ENCODE measurements at places on chromosomes 3 and 15. TPM values are rescaled to one million over a fixed set of nuclear protein-coding genes. Genes with fewer than 3 reads are reported as not detected.

DNA sequence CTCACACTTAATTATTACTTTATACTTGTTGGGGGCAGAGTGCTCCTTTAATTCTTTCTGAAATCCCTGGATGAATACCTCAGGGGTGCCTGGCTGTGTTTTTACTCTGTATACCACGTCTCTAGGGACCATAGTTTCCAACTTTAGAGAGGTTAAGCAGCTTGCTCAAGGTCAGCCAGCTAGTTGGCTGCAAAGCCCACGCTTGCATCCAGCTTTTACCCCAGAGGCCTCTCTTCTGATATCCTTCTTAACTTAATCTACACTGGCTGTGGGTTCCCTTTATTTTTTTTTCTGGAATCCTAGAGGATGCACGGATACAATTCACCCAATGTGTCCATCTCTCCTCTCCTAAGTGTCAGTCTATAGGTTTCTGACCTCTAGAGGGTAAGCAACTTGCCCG is 1.4 kb downstream of the PDZRN3 start:
- peaks cover 10% of the 10 kb centered on the region for H3K4me1 ChIP-seq
- H3K27ac ChIP-seq = no peak overlapping the region
- DNase-seq = no peak
- no peaks in the 10 kb centered on the region for H3K27me3 ChIP-seq

GRCh38 chr3:52856666-52857065 is 21.8 kb upstream of the MUSTN1 start:
- no peak for DNase-seq
- H3K27ac ChIP-seq = no peak overlapping the region
- H3K4me1 ChIP-seq = no peaks in the 10 kb centered on the region

- no peaks in the 10 kb centered on the region for H3K27me3 ChIP-seq
- no peak for DNase-seq
- H3K4me1 ChIP-seq = no peaks in the 10 kb centered on the region
- H3K36me3 ChIP-seq = no peaks in the 10 kb centered on the region
- H3K4me3 ChIP-seq = no peak overlapping the region
- H3K27ac ChIP-seq = no peak overlapping the region
These were observed 941.4 kb downstream of the PLOD2 start for GRCh38 chr3:145219355-145220235.

DNA sequence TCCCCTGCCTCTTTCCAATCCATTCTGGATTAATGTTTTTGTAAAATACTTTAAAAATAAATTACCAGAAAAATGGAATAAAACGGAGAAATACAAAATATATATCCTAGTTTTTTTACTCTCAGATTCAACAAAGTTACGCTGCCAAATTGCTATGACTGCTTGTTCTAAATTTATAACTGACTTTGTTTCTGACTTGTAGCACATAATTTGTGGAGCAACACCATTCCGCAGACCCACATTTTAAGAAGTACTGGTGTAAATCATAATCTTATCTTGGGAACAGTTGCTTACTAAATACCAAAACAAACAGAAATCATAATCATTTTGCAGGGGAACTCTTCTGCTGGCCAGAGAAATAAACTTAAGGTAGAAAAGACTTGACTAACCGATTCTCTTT is 339.4 kb upstream of the CBLB start:
- no peaks in the 10 kb centered on the region for H3K27me3 ChIP-seq
- DNase-seq = no peak
- no peaks in the 10 kb centered on the region for H3K4me1 ChIP-seq
- no peaks in the 10 kb centered on the region for H3K36me3 ChIP-seq
- H3K27ac ChIP-seq = no peak overlapping the region

GRCh38 chr3:142353571-142353970 is 94.3 kb downstream of the XRN1 start:
- peak; percentile 50 for DNase-seq
- H3K4me1 ChIP-seq = no peaks in the 10 kb centered on the region
- H3K36me3 ChIP-seq = peaks cover 21% of the 10 kb centered on the region
- H3K4me3 ChIP-seq = no peak overlapping the region

Gene CDCP1
- 4.2 TPM for total RNA-seq

Gene LRTM1
- not detected for total RNA-seq

Gene CYP1A1
- total RNA-seq = 0.91 TPM
